ENCODE measurements at places on chromosomes 6 and 20. TPM values are rescaled to one million over a fixed set of nuclear protein-coding genes. Genes with fewer than 3 reads are reported as not detected.

Gene ERVFRD-1
- total RNA-seq = 0.23 TPM

Gene ILRUN
- total RNA-seq = 61.0 TPM

Gene TNF
- total RNA-seq = 0.60 TPM

Gene LAMA5
- total RNA-seq = 618 TPM

Gene KCNK15
- 0.20 TPM for total RNA-seq

Gene PCED1A
- 108 TPM for total RNA-seq

Gene ADGRB3
- total RNA-seq = 13.9 TPM

DNA sequence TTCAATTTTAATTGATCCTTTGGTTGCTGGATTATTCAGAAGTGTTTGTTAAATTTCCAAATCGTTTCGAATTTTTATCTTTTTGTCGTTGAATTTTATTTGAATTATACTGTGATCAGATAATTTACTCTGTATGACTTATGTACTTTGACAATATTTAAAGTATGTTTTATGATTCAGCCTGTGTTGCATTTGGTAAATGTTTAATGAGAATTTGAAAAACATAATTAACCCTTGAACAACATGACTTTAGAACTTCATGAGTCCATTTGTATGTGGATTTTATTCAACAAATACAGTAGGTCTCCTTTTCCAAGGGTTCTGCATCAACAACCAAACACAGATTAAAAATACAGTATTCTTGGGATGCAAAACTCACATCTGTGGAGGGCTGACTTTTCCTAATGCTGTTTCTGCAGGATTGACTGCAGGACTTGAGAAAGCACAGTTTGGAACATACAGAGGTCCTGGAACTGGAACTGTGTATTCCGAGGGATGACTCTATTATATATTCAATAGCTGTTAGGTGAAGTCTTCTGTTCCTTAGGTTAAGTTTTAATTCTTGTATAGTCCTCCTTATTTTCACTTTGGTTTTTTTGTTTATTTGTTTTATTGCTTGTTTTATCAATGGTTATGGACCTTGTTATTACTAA, 40.5 kb downstream of the FAM83B start:
- no peak overlapping the region for H3K27ac ChIP-seq
- peaks cover 3% of the 10 kb centered on the region for H3K36me3 ChIP-seq
- no peak overlapping the region for H3K4me3 ChIP-seq
- H3K4me1 ChIP-seq = peaks cover 18% of the 10 kb centered on the region

DNA sequence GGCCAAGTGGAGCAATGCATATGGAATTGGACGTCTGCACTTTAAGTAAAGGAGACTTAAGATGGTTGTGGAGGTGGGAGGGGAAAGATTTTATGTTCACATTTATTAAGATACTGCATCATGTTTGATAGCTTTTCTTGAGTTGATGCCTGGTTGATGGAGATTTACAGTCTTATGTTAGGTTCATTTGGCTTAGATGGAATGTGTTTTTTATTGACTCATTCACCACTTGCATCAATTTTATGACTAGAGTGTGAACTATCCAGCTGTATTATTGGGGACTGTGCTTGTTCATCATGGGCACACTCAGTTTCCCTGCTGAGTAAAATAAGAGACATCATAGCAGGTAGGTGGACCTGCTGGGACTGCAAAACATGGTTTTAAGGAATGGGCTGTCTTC, 91.2 kb upstream of the SCP2D1 start:
- H3K4me1 ChIP-seq = peaks cover 7% of the 10 kb centered on the region
- no peak for DNase-seq
- no peak overlapping the region for H3K27ac ChIP-seq
- no peaks in the 10 kb centered on the region for H3K27me3 ChIP-seq
- H3K36me3 ChIP-seq = peaks cover 5% of the 10 kb centered on the region
- no peak overlapping the region for H3K4me3 ChIP-seq

DNA sequence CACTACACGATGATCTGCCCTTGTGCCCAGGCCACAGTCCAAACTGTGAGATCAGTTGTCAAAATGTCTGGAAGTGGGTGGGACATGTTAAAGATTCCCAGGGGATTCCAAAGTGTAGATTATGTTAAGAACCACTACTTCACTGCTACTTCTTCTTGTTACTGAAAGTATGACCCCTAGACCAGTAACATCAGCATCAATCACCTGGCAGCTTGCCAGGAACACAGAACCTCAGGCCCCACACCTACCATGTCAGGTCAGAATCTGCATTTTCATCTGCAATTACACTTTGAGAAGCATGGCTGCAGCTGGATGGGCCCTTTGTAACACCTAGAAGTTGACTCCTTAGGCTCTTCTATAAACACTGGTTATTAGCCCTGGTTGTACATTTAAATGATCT, 36.1 kb downstream of the RFPL4B start:
- H3K27me3 ChIP-seq = no peaks in the 10 kb centered on the region
- peaks cover 5% of the 10 kb centered on the region for H3K36me3 ChIP-seq
- DNase-seq = no peak
- no peaks in the 10 kb centered on the region for H3K4me1 ChIP-seq

- H3K4me3 ChIP-seq = no peak overlapping the region
- H3K27ac ChIP-seq = peak overlapping the region; percentile 10
- H3K27me3 ChIP-seq = peaks cover 24% of the 10 kb centered on the region
- H3K36me3 ChIP-seq = no peaks in the 10 kb centered on the region
These were observed 85.7 kb upstream of the TAB2 start for GRCh38 chr6:149231778-149232177.

DNA sequence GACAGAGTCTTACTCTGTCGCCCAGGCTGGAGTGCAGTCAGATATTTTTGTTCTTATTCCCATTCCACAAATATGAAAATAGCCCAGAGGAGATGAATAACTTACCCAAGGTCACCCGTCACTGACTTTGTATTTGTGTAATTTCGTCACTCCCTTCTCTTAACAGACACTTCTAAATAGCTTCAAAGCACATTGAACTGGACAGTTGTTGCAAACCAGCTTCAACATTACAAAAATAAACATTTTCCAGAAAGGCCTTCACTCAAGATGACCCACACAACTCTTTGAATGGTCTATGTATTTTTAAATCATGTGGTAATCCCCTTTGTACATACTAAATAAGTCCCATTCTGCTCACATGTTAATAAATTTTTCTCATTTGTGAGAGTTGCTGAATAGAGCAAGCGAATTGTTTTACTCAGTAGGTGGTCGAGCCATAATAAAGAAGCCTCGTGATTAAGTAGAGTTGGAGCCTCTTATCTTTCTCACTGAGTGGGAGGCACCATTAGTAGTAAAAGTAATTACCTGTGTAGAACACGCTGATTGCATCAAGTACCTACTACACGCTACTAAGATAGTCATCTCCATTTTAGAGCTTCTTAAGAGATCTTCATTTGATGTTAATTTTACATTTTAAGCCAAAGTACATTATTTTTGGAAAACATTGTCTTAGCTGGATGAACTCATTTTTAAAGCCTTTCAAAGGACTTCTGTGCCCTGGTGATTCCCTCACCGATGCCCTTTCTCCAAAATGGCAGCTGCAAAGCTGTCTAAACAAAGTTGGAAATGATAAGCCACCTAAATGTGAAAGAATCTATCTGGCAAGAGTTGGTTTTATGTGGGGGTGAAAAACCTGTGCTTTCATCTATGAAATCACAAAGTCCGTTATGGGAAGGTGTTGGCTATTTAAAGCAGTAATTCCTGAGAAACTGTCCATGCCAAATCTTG, 110.0 kb downstream of the TSHZ2 start:
- H3K27me3 ChIP-seq = no peaks in the 10 kb centered on the region
- no peaks in the 10 kb centered on the region for H3K36me3 ChIP-seq
- peaks cover 15% of the 10 kb centered on the region for H3K4me1 ChIP-seq
- no peak overlapping the region for H3K27ac ChIP-seq
- no peak overlapping the region for H3K4me3 ChIP-seq

- no peak overlapping the region for H3K4me3 ChIP-seq
- H3K36me3 ChIP-seq = no peaks in the 10 kb centered on the region
- no peak for DNase-seq
- peaks cover 53% of the 10 kb centered on the region for H3K4me1 ChIP-seq
- no peak overlapping the region for H3K27ac ChIP-seq
These were observed 723.1 kb upstream of the FLRT3 start for GRCh38 chr20:15060265-15061060.

GRCh38 chr20:8522168-8522567, 390.1 kb downstream of the PLCB1 start:
- H3K27me3 ChIP-seq = no peaks in the 10 kb centered on the region

DNA sequence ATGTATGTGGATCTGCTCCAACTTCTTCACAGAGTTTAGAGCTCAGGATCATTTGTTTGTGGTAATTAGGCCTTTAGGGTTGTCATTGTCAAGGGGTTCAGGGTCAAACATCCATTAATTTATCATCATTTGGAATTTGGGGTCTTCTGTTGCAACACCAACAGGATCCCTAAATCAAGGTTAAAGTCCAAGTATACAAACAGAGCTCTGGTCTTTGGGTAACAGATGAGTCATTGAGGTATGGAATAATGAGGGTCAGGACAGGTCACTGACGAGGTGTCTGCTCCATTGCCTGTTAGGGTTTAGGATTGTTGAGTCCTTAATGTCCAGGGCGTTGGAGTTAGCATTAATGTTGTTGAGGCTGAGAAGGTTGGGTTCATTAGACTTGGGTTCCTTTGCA, 47.6 kb downstream of the PRND start:
- H3K36me3 ChIP-seq = no peaks in the 10 kb centered on the region
- H3K4me3 ChIP-seq = no peak overlapping the region
- H3K4me1 ChIP-seq = no peaks in the 10 kb centered on the region
- no peak for DNase-seq
- no peaks in the 10 kb centered on the region for H3K27me3 ChIP-seq

- DNase-seq = no peak
- peaks cover 56% of the 10 kb centered on the region for H3K27me3 ChIP-seq
- no peak overlapping the region for H3K4me3 ChIP-seq
- H3K27ac ChIP-seq = no peak overlapping the region
- peaks cover 5% of the 10 kb centered on the region for H3K36me3 ChIP-seq
- H3K4me1 ChIP-seq = peaks cover 3% of the 10 kb centered on the region
These were observed 142.6 kb downstream of the SOBP start for GRCh38 chr6:107632381-107633136.
